Cardiac atrium fibroblast (primary cell): ENCODE measurements at places on chromosomes 12 and 14. TPM values are rescaled to one million over a fixed set of nuclear protein-coding genes. Genes with fewer than 3 reads are reported as not detected.

Gene NAB2
- total RNA-seq = 39.7 and 40.6 TPM in 2 replicates

Gene MRPS35
- 46.4 and 55.7 TPM in 2 replicates for total RNA-seq

Gene TSPAN8
- 6.0 and 15.4 TPM in 2 replicates for total RNA-seq

Gene ADCK1
- total RNA-seq = 4.5 and 11.2 TPM in 2 replicates

Gene PRDM4
- total RNA-seq = 16.8 and 17.7 TPM in 2 replicates

Gene CTSG
- not detected in 2 replicates for total RNA-seq

Gene TTC7B
- total RNA-seq = 29.2 and 35.6 TPM in 2 replicates

Gene SOAT2
- total RNA-seq = not detected in 2 replicates
